D341Med (cell line): ENCODE measurements at places on chromosomes 1 and 21.
A peak's percentile ranks its signal among the peaks of the same experiment; 100 is the strongest.

DNA sequence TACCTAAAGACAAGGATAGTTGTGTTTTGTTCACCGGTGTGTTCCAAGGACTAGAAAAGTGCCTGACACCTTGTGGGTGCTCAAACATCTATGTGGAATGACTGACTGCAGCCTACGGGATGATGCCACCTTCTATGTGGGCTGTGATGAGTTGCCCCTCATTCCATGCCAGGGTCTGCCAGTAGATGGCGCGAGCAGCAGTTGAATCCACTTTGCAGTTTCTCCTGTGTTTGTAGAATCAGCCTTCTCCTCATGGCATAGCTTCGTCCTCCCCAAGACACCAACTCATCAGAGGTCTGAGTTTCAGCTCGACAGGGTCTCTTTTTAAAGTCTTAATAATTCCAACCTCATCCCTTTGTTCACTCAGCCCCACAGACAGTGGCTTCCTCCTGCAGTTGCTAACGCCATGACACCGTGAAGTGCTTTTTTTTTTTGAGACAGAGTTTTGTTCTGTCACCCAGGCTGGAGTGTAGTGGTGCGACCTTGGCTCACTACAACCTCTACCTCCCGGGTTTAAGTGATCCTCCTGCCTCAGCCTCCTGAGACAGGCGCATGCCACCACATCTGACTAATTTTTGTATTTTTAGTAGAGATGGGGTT, 133.7 kb downstream of the CAPN8 start:
- peak; percentile 65 for DNase-seq

DNA sequence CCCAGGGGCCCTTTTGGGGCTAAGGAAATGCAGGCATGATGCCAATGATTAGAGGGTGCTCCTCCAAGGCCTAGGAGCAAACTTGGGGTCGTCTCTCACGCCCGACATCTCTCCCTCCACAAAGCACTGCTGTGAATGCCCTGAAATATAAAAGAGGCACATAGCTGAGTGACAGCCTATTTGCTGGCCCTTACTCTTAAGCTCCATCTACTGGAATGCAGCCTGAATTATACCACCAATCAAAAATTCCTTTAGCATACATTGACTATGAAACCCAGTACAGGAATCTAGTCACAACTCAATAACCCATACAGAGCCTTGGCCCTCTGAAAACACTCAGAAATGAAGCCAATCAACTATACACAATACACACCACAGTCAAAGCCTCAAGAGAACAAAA, 105.5 kb downstream of the LRIG2 start:
- no peak for DNase-seq

DNA sequence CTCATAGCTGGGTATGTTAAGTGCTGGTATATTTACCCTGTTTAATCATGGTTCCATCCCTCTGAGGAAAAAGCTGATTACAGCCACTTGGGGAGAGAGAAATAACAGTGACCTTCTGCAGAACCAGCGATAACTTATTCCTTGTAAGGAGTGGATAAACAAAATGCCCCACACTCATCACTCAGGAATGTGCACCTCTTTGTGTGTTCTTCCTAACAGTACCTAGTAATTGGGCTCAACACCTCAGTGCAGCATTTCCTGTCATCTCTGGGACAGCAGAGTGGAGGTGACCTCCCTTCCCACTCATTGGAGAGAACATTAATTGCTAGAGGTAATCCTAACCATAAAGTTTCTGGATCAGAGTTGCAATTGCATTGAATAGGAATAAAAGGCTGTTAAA, 112.5 kb upstream of the F3 start:
- DNase-seq = no peak

GRCh38 chr1:117574161-117574835, 31.6 kb upstream of the TENT5C start:
- no peak for DNase-seq

DNA sequence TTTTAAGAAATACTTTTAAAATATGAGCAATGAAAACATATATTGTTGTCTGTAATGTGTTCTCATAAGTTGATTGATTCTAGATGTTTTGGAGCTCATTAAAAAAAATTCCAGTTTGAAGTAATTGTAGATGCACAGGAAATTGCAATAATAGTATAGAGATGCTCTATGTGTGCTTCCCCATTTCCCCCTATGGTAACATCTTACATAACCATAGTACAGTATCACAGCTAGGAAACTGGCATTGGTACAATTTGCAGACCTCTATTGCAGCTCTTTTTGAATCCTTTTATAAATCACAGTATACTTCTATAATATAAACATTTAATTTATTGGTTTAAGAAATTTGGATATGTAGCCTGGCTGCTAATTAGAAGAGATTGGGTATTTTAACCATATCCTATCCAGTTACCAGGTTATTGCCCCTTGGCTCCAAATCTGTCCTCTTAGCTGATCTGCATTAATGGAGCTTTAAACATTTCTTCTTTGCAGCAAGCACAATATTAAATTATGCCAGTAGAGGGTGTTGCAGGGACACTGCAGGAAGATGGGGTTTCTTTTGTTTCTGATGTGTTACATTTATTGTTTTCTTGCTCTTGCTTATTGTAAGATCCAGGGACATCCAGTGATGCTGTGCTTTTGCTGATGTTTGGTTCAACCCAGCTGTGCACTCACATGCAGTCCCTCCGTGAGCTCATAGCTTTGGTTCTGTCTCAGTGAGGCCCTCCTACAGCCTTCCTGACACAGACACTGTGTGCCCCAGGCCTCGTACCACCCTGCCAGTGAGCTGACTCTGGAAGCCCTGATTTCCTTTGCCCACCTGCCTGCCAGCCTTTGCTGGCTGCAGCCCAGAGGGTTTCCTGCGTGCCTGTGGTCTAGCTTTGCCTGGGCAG, 103.3 kb downstream of the RABGAP1L start:
- DNase-seq = peak; percentile 68

DNA sequence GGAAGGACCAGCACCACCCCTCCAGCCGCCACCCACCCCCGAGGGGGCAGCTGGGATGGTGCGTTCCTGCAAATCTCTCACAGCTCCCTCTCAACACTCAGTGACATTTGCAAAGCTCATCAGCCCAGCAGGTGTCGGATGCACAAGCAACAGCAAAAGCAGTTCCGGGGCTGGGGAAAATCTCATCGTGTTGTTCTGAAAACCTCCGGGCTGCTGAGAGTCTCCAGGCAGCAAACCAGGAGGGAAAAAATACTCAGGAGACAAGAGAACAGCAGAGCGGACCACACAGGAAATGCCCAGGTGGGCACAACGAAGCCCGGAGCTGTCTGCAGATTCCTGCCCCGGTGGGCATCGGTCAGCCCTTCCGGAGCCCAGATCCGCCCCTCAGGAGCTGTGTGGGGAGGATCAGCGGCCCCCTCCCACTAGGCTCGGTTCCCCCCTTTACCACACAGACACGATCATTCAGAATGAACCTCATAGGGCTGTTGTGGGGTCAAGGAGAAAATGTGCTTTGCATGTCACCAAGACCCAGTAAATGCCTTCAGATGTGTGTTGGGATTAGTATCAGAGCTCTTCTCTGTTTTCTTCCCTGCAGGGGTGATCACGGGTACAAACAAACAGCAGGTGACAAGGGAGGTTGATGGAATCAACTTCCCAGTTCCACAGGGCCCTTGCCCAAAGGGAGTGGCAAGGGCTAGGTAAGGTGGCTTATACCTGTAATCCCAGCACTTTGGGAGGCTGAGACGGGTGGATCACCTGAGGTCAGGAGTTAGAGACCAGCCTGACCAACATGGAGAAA, 127.0 kb upstream of the TIAM1 start:
- DNase-seq = no peak

DNA sequence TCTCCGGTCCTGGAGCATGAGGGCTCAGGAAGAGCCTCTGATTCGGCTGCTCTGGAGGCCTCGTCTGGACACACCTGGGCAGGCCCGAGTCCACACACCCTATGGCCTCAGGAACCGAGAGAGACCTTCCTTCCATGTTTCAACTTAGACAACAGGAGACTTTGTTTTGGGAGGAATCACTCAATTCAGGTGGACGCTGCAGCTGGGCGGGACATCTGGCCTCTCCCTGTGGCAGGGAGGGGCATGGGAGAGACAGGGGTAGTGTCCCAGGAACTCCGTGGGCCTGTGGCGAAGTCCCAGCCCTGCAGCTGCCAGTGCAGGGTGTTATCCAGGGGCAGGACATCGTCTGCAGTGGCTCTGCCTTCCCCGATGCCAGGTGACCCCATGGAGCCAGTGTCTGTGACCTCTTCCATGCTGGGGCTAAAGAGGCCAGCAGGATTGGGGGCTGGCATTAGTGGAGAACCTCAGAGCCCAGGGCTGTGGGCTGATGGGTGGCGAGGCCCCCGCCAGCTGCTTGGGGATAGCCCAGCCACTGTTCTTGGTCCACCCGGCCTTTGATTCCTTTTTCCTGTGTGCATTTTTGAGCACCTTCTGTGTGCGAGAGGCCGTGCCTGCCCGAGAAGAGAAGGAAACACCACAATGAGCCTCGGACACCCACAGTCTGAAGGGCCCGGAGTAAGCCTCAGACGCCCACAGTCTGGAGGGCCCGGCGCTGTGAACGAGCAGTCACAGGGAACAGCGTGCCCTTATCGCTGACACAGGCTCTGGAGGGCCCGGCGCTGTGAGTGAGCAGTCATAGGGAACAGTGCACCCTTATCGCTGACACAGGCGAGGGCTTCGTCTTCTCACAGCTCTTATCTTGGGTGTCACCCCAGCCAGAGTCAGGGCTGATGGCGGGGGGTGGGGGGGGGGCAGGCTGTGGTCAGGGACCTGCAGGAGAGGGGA, 6.2 kb downstream of the COL18A1 start:
- no peak for DNase-seq

- no peak for DNase-seq
Observed at GRCh38 chr1:194629011-194629410, 1442.6 kb upstream of the B3GALT2 start.

GRCh38 chr1:171311771-171312558, 2.0 kb upstream of the FMO4 start:
- DNase-seq = no peak

GRCh38 chr1:236144033-236144432, 1.7 kb downstream of the GPR137B start:
- no peak for DNase-seq

GRCh38 chr1:168371477-168371876, 90.8 kb downstream of the TBX19 start:
- no peak for DNase-seq

DNA sequence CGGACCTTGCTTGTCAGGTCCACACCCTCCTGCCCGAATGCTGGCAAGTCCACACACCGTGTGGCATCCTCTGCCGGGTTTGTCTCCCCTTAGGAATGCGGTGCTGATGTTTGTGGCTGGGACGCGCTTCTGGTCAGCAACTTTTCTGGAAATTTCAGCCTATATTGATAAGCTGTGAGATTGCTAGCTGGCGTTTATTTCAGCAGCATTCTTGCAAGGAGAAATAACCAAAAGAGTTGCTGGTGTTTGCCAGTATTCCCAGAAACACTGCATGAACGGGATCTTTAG, 601 bp downstream of the CEPT1 start:
- no peak for DNase-seq

GRCh38 chr1:69533343-69533742, 34.4 kb upstream of the LRRC7 start:
- DNase-seq = no peak

GRCh38 chr1:184480736-184481135, 93.9 kb downstream of the C1orf21 start:
- DNase-seq = no peak

- no peak for DNase-seq
Observed at GRCh38 chr1:117846674-117847425, 82.6 kb downstream of the GDAP2 start.

GRCh38 chr1:43653893-43654292, 3.9 kb downstream of the KDM4A start:
- no peak for DNase-seq

DNA sequence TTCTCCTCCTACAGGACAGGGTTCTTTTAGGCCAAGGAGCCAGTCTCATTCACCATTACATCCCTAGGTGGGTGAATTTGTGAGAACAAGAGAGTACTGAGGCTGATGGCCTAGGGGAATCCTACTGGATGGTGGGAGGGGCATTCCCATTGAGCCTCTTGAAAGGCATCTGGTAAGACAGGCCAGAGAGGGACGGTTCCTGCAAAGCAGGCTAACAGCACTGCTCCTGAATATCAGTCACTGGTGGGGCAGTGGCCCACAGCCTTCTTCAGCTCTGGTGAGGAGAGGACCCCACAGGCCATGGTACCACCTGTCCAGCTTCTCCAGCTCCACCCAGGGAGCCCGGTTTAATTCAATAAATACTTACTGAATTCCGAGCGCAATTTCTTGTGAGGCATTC, 125.9 kb upstream of the EDN2 start:
- DNase-seq = peak; percentile 3

DNA sequence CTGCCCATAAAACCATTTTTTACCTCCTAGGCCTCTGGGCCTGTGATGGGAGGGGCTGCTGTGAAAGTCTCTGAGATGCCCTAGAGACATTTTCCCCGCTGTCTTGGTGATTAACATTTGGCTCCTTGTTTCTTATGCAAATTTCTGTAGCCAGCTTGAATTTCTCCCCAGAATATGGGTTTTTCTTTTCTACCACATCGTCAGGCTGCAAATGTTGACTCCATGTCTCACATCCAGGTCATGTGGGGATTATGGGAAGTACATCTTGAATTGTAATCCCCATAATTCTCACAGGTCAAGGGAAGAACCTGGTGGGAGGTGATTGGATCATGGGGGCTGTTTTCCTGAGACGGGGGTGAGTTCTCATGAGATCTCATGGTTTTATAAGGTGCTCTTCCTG, 603.2 kb downstream of the SMYD3 start:
- no peak for DNase-seq

DNA sequence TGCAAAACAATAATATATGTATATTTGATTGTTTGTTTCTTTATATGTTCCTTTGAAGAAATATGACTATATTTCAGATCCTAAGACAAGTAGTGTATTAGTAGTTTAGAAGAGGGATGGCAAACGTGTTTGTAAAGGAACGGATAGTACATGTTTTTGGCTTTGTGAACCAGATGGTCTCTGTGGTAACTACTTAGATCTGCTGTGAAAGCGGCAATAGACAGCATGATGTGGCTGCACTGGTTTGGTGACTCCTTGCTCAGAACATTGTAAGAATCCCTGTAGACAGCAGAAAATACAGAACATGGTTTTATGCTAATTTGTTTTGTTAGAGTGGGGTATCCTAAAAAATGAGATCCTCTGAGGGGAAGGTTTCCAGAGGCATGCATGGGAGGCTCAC, 3.1 kb downstream of the ACADM start:
- DNase-seq = no peak

GRCh38 chr1:219993554-219994433, 52.5 kb downstream of the EPRS1 start:
- DNase-seq = no peak

GRCh38 chr1:201216395-201217085, 25.9 kb downstream of the IGFN1 start:
- DNase-seq = no peak

- no peak for DNase-seq
Observed at GRCh38 chr1:28720376-28720775, 16.4 kb upstream of the YTHDF2 start.
